NAMALWA (cell line): ENCODE measurements at places on chromosomes 4 and X.
A peak's percentile ranks its signal among the peaks of the same experiment; 100 is the strongest.

DNA sequence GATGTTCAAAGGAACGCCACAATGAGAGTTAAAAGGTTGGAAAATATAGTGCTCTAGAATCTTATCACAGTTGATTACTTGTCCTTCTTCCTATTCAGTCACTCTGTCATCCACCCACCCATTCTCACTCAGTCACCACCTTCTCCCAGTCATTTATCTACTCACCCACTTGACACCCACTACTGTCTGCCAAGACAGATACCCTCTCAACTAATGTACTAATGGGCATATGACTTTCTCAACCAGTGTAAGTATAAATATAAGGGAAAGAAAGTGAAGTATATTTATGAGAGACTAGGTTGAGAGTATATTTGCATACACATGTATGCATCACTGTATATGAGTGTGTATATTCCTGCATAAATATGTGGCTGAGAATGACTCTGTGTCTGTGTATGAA, 20.0 kb downstream of the MID2 start:
- no peak for DNase-seq

DNA sequence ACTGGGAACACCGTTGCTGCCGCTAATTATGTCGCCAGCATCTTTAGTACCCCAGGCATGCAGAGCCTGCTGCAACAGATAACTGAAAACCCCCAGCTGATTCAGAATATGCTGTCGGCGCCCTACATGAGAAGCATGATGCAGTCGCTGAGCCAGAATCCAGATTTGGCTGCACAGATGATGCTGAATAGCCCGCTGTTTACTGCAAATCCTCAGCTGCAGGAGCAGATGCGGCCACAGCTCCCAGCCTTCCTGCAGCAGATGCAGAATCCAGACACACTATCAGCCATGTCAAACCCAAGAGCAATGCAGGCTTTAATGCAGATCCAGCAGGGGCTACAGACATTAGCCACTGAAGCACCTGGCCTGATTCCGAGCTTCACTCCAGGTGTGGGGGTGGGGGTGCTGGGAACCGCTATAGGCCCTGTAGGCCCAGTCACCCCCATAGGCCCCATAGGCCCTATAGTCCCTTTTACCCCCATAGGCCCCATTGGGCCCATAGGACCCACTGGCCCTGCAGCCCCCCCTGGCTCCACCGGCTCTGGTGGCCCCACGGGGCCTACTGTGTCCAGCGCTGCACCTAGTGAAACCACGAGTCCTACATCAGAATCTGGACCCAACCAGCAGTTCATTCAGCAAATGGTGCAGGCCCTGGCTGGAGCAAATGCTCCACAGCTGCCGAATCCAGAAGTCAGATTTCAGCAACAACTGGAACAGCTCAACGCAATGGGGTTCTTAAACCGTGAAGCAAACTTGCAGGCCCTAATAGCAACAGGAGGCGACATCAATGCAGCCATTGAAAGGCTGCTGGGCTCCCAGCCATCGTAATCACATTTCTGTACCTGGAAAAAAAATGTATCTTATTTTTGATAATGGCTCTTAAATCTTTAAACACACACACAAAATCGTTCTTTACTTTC, 1.8 kb downstream of the UBQLN2 start:
- peak; percentile 16 for DNase-seq

GRCh38 chr4:1258457-1258856, 9.5 kb upstream of the CTBP1 start:
- no peak for DNase-seq

DNA sequence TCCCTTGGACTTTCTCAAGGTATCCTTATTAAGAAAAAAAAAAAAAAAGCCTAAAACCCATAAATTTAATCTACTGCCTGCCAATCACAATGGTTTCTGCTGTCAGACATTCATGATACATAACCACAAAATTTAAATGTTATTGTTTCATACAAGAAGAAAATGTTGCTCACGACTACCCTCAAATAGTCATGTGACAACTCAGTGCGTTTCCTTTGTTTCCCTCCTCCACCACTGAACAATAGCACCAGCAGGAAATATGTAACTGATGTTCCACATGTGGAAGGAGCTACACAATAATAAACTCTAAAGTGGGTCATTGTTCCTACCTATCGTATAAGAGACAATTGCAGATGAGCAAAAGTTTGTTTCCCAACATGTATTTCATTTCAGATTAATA, 244.1 kb upstream of the EDNRA start:
- no peak for DNase-seq

DNA sequence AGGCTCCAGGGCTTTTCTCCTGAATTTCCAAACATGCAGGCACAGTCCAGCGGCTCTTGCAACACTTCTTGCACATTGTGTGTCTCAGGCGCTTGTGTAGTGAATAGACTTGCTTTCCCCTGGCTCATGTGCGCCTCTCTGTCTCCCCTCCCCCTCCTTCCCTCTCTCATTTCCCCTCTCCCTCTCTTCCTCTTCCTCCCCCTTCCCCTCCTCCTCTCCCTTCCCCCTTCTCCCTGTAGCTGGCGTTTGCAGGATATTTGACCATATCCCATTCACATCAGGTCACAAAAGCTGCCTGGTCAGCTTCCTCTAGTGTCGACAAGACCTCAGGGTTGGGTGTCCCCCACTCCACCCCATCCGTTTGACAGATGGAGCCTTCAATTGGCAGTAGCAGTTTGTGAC, 2.4 kb downstream of the CHST7 start:
- DNase-seq, result peak; percentile 47

DNA sequence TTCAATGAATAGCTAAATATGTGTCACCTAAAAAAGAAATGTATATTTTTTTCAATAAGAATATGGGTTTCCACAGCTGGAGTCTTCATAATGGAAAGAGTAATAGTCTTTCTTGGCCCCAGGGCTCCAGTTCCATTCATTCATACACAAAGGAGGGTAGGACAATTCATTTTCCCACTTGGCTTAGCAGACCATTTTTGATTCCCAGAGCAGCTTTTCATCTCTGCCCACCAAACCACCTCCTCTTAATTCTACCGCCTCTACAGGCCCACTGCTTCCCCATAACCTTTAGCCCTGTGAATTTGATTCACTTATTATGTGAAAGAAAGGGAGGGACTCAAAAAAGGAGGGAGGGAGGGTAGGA, 129.9 kb upstream of the PAK3 start:
- DNase-seq, result no peak

- no peak for DNase-seq
Measured at GRCh38 chrX:104183685-104184084, 17.4 kb downstream of the FAM199X start.
